Stimulated activated CD4-positive, alpha-beta T cell treated with anti-CD3 and anti-CD28 coated beads, TNF-alpha, amount 100 ng/mL, for 48 hours (primary cell): ENCODE measurements at places on chromosomes 5 and 9.

- DNase-seq = no peak
Observed at GRCh38 chr5:44603496-44604272, 205.1 kb upstream of the MRPS30 start.

DNA sequence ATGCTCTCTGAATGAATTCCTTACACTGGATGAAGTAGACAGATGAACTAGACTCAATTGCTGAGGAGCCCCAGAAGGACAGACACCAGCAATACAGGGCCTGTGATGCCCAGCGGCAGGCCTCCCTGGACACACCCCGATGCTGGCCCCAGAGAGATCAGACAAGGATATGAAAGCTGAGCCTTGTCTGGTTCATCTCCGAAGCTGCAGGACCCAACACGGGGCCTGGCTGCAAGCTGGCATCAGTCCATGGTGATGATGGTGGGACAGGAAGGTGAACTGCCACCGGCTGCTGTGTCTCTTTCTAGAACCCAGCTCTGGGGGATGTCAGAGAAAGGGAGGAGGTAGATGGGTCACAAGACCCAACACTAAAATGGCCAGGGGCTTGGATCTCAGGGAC lies 104.0 kb upstream of the LMX1B start:
- DNase-seq = no peak

GRCh38 chr9:40927260-40927631 lies 201.2 kb downstream of the FOXD4L6 start:
- DNase-seq = no peak

- no peak for DNase-seq
Observed at GRCh38 chr9:119053070-119053469, 316.2 kb downstream of the BRINP1 start.

DNA sequence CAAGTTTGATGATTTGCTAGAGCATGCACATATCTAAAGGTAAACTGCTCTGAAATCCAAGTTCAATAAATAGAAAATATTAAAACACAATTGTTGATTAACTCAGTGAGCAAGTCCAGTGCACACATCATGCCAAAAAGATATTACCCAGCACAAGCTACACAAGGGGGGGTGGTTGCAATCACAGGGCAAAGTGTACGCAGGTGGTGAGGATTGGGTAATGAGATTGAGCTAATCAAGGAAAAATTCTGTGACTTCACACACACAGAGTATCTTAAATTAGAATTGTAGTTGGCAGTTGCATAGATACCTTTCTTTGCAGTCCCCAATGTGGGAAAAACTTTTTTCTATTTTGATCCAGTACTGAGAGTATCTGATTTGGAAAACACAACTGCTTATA lies 156.1 kb upstream of the NTRK2 start:
- no peak for DNase-seq

DNA sequence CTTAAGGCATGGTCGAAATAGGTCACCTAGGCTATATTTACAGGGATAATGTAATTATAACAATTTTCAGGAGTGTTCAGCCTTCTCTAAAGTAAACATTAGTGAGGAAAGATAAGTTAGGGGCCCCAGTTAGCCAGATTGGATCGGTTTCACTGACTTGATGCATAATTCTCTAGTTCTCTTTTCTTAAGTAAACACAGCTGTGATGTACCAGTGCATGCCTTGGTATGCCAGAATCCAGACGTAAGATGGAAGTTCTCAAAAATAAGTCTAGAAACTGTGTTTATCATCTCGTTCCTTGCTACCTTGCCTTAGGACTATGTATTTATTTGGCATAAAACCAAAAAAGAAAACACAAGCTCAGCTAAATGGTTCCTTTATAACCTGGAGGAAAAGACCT lies 442.2 kb upstream of the CLINT1 start:
- no peak for DNase-seq

DNA sequence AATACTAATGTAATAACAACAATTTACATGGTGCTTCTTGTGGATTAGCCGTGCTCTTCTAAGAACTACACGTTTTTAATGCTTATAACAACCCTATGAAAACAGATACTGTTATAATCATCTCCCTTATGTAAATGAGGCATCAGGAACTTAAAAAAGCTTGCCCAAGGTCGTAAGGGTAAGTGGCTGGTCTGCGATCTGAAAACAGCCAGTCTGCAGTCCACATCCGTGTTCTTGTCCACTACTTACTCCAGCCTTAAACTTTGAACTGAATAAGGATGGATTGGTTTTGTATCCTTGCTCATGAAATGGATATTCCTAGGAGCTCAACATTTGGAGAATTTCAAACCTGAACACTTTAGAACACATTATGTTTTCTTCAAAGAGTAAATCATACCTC lies 26.7 kb downstream of the PAM start:
- no peak for DNase-seq

GRCh38 chr5:91225848-91226686 lies 157.1 kb downstream of the ARRDC3 start:
- no peak for DNase-seq

DNA sequence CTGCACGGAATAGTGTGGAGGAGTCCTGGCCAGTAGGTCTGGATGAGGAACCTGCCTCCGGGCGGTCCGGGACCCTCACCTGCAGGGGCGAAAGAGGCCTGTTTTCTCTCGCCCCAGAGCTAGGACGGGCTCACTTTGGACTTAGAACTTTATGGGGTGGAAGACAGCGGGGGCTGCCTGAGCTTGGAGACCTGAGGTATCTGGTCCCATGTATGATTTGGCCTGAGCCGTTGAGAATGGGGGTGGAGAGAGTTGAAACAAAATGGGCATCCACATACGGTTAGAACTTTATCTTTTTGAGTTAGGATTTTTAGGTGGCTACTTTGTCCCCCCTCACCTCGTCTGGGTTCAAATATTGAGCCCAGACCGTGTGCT lies 681 bp upstream of the ETF1 start:
- DNase-seq = no peak

GRCh38 chr5:44497606-44498005 lies 108.4 kb upstream of the FGF10 start:
- DNase-seq = no peak
